PC-3 (cell line): ENCODE measurements at places on chromosomes 7 and 10. TPM values are rescaled to one million over a fixed set of nuclear protein-coding genes. Genes with fewer than 3 reads are reported as not detected.

DNA sequence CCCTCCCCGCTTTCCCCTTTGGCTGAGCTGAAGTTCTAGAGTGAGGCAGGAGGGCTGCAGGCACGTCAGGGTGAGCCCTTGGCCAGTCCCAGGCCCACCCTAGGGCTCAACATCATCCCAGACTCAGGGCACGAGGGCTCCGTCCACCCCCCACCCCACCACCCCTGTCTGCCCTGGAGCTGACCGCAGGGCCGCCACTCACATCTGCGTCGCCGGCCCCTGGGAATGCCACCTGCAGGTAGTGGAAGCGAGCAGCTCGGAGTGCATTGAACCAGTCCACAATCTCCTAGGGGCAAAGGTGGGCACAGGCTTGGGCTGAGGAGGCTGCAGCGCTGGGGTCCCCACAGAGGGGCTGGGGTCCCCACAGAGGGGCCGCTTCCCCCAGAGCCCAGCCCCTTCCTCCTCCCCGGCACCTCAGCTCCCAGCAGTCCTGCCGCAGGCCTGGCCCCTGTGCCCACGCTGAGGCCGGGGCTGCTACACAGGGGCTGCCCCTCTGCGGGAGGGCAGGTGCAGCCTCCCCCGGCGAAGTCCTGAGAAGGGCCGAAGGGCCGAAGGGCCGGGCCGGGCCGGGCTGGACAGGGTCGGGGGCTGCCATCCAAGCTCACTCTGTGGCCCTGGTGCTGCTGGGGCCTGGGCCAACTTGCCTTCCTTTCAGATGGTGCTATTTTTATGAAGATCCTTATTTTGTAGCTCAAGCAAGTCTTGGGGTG lies 24.1 kb downstream of the GET4 start:
- H3K27me3 ChIP-seq = peaks cover 4% of the 10 kb centered on the region; the same call in 1 of the 2 replicates
- H3K36me3 ChIP-seq = no peaks in the 10 kb centered on the region; the same call in 1 of the 2 replicates
- peaks cover 7% of the 10 kb centered on the region; the same call in 1 of the 2 replicates for H3K4me1 ChIP-seq
- H3K27ac ChIP-seq = no peak overlapping the region

GRCh38 chr7:127943541-127944521 lies 87.4 kb downstream of the LRRC4 start:
- no peaks in the 10 kb centered on the region for H3K27me3 ChIP-seq
- H3K36me3 ChIP-seq = peaks cover 10% of the 10 kb centered on the region; the same call in 1 of the 2 replicates
- no peak overlapping the region for H3K4me3 ChIP-seq
- H3K4me1 ChIP-seq = peaks cover under 1% of the 10 kb centered on the region; the same call in 1 of the 2 replicates
- DNase-seq = no peak

- H3K36me3 ChIP-seq = no peaks in the 10 kb centered on the region
- no peak for DNase-seq
- no peak overlapping the region for H3K27ac ChIP-seq
- H3K4me1 ChIP-seq = peaks cover 34% of the 10 kb centered on the region
- no peak overlapping the region for H3K4me3 ChIP-seq
These were observed 29.2 kb upstream of the KLF6 start for GRCh38 chr10:3813986-3814837.

GRCh38 chr7:50533866-50534265 lies 31.3 kb downstream of the DDC start:
- H3K27ac ChIP-seq = peak overlapping the region; percentile 90
- H3K4me1 ChIP-seq = peaks cover 39% of the 10 kb centered on the region
- no peaks in the 10 kb centered on the region for H3K27me3 ChIP-seq
- H3K4me3 ChIP-seq = no peak overlapping the region
- H3K36me3 ChIP-seq = no peaks in the 10 kb centered on the region

- no peaks in the 10 kb centered on the region for H3K27me3 ChIP-seq
- peak; percentile 2 for DNase-seq
- no peaks in the 10 kb centered on the region for H3K36me3 ChIP-seq
- no peak overlapping the region for H3K4me3 ChIP-seq
These were observed 99.1 kb downstream of the ZNF680 start for GRCh38 chr7:64463636-64464375.

GRCh38 chr10:90245623-90246022 lies 544.2 kb downstream of the KIF20B start:
- no peak overlapping the region for H3K4me3 ChIP-seq
- no peaks in the 10 kb centered on the region for H3K4me1 ChIP-seq
- H3K36me3 ChIP-seq = no peaks in the 10 kb centered on the region
- no peak for DNase-seq

DNA sequence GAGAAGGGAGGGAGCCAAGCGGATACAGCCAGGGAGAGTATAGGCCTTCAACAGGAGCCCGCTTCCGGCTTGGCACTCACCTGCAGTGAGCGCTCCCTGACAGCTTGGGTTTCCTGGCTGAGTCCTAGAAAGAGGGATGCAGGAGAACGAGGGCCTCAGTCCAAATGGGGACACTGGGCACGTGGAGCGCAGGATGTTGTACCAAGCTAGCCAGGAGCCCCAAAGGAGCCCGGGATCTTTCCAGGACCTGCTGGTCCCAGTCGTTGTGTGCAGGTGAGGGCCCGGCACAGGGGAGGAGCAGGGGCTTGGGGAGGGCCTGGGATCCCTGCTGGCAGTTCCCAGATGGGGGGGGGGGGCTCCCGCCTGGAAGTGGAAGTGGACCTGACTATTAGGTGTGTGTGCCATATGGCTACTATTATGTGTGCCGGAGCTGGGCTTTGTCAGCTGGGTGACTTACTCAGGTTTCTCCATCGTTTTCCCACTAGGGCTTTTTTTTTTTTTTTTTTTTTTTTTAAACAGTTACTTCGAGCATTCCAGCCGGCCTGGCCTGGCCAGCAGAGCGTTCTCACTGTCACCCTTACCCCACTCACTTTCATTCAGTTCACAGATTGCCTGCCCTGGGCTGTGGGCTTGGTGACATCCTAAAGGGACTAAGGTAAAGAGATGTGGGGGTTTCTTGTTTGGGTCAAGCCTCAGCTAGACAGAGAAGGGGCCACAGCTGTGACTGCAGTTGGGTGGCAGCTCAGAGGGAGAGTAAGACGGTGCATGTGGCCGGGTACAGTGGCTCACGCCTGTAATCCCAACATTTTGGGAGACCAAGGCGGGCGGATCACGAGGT lies 3.8 kb downstream of the AGAP3 start:
- no peak overlapping the region for H3K4me3 ChIP-seq
- peaks cover 30% of the 10 kb centered on the region for H3K4me1 ChIP-seq
- H3K27me3 ChIP-seq = no peaks in the 10 kb centered on the region
- 0 out of 2 replicates have a peak overlapping the region, but pooled peaks have one; percentile 42 for H3K27ac ChIP-seq
- H3K36me3 ChIP-seq = no peaks in the 10 kb centered on the region; the same call in 1 of the 2 replicates

- H3K4me1 ChIP-seq = peaks cover 4% of the 10 kb centered on the region; the same call in 1 of the 2 replicates
- H3K4me3 ChIP-seq = peak overlapping the region; percentile 63
- H3K27ac ChIP-seq = no peak overlapping the region
- DNase-seq = peak; percentile 26
- H3K36me3 ChIP-seq = no peaks in the 10 kb centered on the region
These were observed 60.6 kb upstream of the MSMB start for GRCh38 chr10:46106410-46107255.

- H3K36me3 ChIP-seq = no peaks in the 10 kb centered on the region
- peak overlapping the region; percentile 96 for H3K27ac ChIP-seq
- no peak overlapping the region for H3K4me3 ChIP-seq
- peak; percentile 85 for DNase-seq
These were observed 42.1 kb downstream of the MDH2 start for GRCh38 chr7:76089865-76090475.

DNA sequence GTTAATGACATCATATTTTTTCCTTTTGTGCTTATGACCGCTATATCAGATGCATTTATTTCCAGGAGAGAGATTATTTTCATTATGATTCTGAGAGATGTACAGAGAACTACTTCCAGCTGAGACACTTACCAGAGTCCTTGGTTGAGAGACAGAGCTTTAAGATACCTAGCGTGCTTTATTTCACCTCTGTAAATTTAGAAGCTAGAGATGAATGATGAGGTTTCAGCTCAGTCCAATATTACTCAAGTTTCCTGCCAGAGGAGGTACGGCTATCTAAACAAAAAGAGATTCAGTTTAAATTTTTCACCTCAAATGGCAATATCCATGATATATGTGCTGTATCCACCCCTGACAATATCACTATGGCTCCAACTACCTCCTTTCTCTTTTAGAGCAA lies 182.6 kb upstream of the FAM3C start:
- no peak overlapping the region for H3K4me3 ChIP-seq
- H3K27me3 ChIP-seq = peaks cover 51% of the 10 kb centered on the region
- no peaks in the 10 kb centered on the region for H3K4me1 ChIP-seq
- H3K36me3 ChIP-seq = no peaks in the 10 kb centered on the region
- H3K27ac ChIP-seq = no peak overlapping the region
- no peak for DNase-seq

DNA sequence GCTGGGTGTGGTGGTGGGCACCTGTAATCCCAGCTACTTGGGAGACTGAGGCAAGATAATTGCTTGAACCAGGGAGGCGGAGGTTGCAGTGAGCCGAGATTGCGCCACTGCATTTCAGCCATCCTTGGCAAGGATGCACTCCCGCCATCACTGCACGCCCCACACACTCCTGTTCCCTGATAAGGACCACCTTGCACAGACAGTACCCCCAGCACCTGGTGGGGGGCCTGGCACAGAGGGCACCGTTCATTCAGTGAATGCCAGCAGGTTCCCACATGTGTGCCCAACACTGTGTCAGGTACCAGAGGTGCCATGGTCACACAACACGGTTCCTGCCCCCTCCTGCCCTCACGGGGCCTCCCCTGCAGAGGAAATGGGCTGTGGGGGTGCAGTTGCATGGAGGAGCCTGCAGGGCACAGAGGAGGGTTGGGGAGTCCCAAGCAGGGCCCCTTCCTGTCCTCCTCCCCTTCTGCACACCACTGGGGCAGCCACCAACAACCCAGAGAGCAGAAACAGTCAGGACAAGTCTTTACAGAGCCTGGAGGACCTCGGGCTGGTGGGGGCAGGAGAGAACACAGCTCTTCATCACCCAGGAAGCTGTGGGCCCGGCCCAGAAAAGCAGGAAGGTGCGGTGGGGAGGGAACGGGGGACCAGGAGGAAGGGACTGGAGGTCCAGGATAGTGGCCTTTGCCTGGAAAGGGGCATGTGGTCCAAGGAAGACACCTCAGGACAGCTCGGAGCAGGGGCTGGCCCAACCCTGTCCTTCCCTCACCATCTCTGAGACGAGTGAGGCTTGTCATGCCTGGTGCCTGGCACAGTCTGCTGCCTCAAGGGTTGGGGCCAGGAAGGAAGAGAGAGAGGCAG lies 7.1 kb downstream of the CRYGN start:
- H3K4me1 ChIP-seq = no peaks in the 10 kb centered on the region
- H3K4me3 ChIP-seq = no peak overlapping the region
- H3K27ac ChIP-seq = no peak overlapping the region
- DNase-seq = no peak

- no peak overlapping the region for H3K4me3 ChIP-seq
- peaks cover 9% of the 10 kb centered on the region; the same call in 1 of the 2 replicates for H3K27me3 ChIP-seq
- H3K4me1 ChIP-seq = peaks cover 11% of the 10 kb centered on the region
- DNase-seq = no peak
- H3K27ac ChIP-seq = no peak overlapping the region
These were observed 11.0 kb upstream of the INSIG1 start for GRCh38 chr7:155286686-155287085.

DNA sequence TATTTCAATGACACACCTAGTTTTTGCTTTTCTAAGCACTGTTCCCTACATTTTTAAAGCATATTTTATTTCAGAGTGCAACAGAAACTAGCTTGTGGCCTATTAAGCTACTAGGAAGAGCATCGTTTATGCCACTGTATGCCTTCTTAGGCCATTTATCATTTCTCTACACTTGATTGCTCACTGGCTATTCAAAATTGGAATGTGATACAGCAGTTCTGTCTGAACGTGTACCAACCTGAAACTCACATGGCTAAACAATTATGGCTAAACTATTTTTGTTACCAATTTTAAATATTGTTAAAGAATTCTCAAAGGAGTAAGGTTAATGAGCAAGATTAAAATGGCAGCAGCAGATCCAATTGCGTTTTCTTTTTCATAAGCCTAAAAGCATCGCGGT lies 105.2 kb downstream of the GSAP start:
- 0 out of 2 replicates have a peak, but pooled peaks cover 3% of the 10 kb centered on the region for H3K36me3 ChIP-seq
- H3K4me1 ChIP-seq = peaks cover 32% of the 10 kb centered on the region
- no peak for DNase-seq
- no peak overlapping the region for H3K4me3 ChIP-seq
- H3K27me3 ChIP-seq = no peaks in the 10 kb centered on the region

- DNase-seq = no peak
- H3K27ac ChIP-seq = no peak overlapping the region
- no peaks in the 10 kb centered on the region for H3K36me3 ChIP-seq
- H3K4me1 ChIP-seq = no peaks in the 10 kb centered on the region
- no peak overlapping the region for H3K4me3 ChIP-seq
- 0 out of 2 replicates have a peak, but pooled peaks cover under 1% of the 10 kb centered on the region for H3K27me3 ChIP-seq
These were observed 60.3 kb upstream of the FOXP2 start for GRCh38 chr7:114354306-114354705.

DNA sequence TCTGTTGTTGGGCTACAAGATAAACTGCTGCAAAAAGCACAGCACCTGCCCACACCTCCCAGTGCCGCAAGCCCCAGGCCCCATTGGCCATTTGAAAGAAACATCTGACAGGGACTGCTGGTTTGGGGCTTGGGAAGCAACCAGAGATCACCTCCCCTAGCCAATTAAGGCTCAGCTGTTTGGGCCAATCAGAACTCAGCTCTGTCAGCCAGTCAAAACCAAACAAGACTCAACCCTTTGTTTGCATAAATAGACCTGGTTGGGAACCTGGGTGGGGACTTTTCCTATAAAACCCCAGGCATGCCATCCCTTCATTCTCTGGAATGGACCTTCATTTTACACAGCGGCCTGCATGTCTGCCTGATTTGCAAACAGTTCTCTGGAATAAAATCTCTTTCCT lies 17.2 kb upstream of the NME8 start:
- H3K36me3 ChIP-seq = no peaks in the 10 kb centered on the region
- H3K4me3 ChIP-seq = no peak overlapping the region
- H3K4me1 ChIP-seq = no peaks in the 10 kb centered on the region
- no peaks in the 10 kb centered on the region for H3K27me3 ChIP-seq

GRCh38 chr10:105615715-105616365 lies 974.8 kb downstream of the SORCS3 start:
- no peaks in the 10 kb centered on the region for H3K36me3 ChIP-seq
- no peaks in the 10 kb centered on the region for H3K4me1 ChIP-seq
- no peak for DNase-seq
- no peak overlapping the region for H3K4me3 ChIP-seq
- H3K27me3 ChIP-seq = no peaks in the 10 kb centered on the region; the same call in 1 of the 2 replicates

GRCh38 chr7:31192986-31193385 lies 140.9 kb downstream of the ADCYAP1R1 start:
- H3K4me3 ChIP-seq = no peak overlapping the region
- H3K27me3 ChIP-seq = peaks cover 53% of the 10 kb centered on the region

GRCh38 chr10:21811245-21811585 lies 192.3 kb downstream of the DNAJC1 start:
- H3K36me3 ChIP-seq = no peaks in the 10 kb centered on the region
- no peaks in the 10 kb centered on the region for H3K27me3 ChIP-seq
- DNase-seq = no peak
- H3K4me1 ChIP-seq = no peaks in the 10 kb centered on the region
- H3K27ac ChIP-seq = no peak overlapping the region
- H3K4me3 ChIP-seq = no peak overlapping the region

Gene SEC31B
- total RNA-seq = 1.5 and 1.6 TPM in 2 replicates

Gene EGFR
- 50.0 and 64.6 TPM in 2 replicates for total RNA-seq

Gene SLC39A12
- total RNA-seq = not detected in 2 replicates

Gene SMNDC1
- 16.3 and 18.4 TPM in 2 replicates for total RNA-seq

Gene CYP2E1
- 3.3 and 4.2 TPM in 2 replicates for total RNA-seq

Gene CLRN3
- total RNA-seq = not detected in 2 replicates

Gene LIPF
- total RNA-seq = not detected in 2 replicates
